CD4-positive, alpha-beta T cell treated with Interleukin-21 for 1 hour (primary cell): ENCODE measurements at places on chromosomes 7 and 10.

DNA sequence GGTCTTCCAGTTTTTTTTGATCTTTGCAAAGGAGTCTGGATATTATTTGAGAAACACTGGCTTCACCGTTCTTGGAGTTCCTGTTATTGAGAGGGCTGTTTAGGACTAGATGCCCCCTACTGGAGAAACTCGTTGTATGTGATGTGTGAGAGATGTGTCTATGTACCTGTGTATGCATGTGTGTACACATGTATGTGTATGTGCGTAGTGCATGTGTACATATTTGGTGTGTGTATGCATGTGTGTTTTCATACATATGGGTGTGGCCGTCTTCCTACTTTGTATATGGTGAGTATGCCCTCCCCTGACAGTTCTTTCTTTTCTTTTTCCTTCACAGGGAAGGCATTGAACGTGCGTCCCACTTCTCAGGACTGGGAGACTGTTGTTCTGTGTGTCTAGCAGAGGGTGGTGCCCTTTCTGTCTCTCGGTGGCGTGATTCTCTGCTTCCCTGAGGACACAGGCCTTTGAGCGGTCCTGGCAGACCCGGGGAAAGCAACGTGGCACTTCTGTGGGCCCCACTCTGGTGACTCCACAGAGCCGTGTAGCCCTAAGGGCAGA, 3.0 kb upstream of the CALHM3 start:
- peak; percentile 82 for DNase-seq

GRCh38 chr7:84157171-84157570, 37.4 kb downstream of the SEMA3A start:
- DNase-seq, result no peak

DNA sequence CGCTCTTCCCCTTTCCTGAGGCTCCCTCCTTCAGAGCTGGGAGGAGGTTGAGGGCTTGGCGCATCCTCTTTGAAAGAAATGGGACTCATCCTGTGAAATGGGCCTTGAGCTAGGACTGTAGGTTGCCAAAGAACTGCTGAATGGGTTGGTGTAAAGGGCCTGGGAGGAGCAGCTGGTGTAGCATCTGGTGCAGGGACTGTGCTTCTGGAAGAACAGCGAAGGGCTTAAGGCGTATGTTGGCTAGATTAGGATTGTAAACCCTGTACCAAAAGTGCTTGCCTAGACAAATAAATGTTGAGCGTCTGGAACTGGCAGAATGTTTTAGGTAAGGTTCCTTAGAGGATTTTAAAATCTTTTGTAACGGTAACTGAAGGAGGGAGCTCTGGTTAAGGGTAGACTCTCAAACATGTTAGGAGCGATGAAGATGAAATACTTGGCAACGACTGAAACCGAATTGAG, 563 bp downstream of the STAM start:
- DNase-seq, result no peak

DNA sequence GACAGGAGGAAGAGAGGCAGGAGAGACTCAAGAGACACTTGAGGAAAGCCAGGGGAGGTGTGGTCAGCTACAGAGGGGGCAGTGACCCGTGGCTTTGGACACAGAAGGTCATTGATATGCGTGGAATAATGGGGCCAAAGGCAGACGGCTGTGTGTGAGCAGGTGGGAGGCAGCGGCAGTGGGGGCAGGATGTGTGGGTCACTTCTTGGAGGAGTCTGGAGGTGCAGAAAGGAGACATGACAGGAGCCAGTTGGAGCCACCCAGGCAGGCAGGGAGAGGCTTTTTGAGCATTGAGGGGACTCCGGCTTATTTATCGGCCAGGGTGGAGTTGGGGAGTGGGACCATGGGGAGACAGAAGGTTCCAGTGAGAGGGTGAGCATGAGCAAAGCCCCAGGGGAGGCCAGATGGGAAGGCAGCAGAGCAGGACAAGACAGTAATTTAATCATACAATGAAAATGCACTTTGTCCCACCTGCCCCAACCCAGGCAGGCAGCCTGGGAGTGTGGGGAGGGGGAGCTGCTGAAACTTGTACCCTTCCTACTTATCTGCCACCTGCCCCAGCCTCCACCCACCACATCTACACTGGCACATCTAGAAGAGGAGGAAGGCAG, 5.0 kb downstream of the LDB3 start:
- DNase-seq, result no peak

DNA sequence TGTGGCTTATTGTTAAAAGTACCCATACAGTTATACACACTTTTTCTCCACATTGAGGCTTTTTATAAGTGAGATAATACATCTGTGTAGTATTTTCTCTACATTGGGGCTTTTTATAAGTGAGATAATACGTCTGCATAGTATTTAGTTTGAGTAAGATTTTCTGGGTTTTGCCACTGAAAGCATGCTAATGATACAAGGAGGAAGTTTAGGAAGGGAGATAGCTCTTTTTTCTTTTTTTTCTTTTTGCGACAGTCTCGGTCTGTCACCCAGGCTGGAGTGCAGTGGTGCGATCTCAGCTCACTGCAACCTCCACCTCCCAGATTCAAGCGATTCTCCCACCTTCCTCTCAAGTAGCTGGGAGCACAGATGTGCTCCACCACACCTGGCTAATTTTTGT, 13.3 kb downstream of the FAM107B start:
- no peak for DNase-seq

- no peak for DNase-seq
Measured at GRCh38 chr7:127322832-127323493, 69.5 kb downstream of the ZNF800 start.

DNA sequence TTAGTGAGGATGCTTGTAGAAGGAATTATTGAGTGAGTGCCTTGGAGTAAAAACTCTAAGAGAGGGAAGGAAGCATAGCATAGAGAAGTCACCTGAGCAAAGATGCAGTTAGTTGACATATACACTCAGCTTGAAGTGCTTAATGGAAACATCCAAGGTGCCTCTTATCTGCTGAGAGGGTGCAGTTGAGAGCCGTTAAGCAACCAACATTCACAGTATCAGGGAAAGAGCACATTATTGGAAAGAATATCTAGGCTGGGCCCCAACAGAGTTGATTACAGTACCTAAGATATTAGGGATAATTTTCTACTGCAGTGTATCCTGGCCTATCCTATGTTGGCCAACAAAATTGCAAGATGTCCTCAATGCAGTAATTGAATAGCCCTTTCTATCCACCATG, 302.0 kb downstream of the ETV1 start:
- no peak for DNase-seq
